ENCODE measurements at places on chromosomes 6 and 20.

GRCh38 chr6:49142421-49143151 is 320.5 kb downstream of the MMUT start:
- DNase-seq: no peak

DNA sequence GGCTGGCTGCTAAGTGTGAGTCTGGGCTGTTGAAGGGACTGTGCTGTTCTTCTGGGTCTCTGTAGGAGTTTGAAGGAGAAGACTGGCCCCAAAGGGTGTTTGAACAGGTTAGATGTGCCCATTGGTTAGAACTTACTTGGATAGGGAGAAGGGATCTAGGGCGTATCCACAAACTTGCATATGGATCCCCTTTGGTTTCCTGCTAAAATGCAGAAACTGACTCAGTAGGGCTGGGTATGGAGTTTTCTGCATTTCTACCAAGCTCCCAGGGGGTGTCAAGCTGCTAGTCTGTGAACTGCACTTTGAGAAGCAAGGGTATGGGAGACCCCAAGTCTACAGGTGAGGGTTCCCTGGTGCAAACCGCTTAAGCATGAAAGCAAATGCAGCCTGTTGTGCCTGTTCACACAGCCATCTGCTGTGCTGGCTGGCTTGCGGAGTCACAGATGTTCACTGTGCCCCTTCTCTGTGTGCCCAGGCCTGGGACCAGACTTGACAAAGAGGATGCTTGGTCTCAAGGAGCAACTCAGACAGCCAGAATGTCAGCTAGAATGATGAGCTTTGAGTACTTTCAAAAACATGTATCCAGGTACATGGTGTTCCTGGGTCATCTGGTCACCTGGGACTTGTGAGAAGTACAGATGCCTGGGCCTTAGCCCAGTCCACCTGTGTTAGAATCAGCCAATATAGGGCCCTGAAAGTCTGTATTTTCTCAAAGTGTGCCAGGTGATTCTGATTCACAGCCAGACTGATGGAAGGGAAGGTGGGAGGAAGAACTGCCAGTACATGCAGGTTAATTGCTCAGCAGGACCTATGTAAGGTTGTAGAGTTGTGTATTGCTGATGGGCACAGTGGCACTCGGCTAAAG is 7.4 kb downstream of the PPP1R16B start:
- DNase-seq: no peak

DNA sequence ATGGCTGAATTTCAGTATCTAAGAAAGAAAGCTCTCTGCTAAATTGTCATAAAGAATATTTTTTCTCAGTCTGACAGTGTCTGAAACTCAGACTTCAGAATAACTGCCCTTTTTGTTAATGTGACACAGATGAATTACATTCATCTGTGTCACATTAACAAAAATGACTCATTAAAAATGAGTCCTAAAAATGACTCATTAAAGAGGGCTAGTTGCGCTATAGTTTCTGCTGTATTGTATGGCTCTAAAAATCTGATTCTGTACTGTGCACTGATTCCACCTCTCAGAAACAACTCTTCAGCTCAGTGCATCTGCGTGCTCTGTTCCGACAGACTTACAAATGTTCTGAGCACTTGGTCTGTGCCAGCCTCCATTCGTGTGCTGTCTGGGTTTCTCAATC is 15.0 kb downstream of the RNF114 start:
- DNase-seq: no peak

DNA sequence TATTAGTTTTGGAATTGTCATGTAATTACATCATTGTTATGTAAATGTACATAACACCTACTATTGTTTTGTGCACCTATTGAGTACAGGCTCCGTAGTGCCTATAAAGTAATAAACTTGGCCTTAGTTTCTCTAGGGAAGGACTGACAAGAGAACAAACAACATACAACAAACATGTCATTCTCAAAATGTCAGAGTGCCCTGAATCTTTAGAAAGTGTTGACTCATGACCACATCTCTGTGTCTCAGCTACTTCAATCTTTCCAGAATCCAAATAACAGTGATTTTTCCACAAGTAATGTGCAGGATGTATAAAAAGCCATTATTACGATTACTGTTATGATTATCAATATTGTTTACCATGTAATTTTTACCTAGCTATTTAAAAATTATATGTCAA is 17.2 kb downstream of the LAMP5 start:
- no peak for DNase-seq

All from activated CD8-positive, alpha-beta memory T cell treated with anti-CD3 and anti-CD28 coated beads for 1 hour (primary cell).